ENCODE measurements at places on chromosomes 7 and 10. TPM values are rescaled to one million over a fixed set of nuclear protein-coding genes. Genes with fewer than 3 reads are reported as not detected.

Gene CASP2
- 23.0 TPM for total RNA-seq

Gene LRRN3
- 5.3 TPM for total RNA-seq

DNA sequence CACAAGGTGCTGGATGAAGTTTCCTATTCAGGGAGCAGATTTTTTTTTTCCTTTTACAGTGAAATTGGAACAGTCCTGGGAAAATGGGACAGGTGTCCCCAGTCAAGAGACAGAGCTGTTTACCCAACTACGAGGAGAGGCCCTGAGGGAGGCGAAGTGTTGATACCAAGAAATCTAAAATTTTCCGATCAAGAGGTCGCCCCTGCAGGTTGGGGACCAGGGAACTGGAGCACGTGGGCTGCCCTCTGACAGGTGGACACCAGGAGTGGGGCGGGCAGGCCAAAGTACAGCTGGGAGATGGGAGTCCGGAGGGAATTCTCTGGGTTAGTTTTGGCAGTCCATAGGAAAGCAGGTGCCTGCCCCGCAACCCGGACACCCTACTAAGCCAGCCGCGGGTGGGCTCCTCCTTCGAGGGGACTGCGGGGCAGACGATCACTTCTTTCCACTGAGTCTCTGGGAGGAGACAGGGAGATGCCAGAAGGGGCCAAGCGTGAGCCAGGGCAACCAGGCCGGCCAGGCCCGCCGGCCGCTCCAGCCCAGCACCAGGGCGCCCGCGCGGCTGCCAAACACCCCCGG lies 965 bp upstream of the CAMK1D start:
- no peaks in the 10 kb centered on the region for H3K27me3 ChIP-seq
- H3K36me3 ChIP-seq, result no peaks in the 10 kb centered on the region
- peaks cover 8% of the 10 kb centered on the region for H3K4me1 ChIP-seq

DNA sequence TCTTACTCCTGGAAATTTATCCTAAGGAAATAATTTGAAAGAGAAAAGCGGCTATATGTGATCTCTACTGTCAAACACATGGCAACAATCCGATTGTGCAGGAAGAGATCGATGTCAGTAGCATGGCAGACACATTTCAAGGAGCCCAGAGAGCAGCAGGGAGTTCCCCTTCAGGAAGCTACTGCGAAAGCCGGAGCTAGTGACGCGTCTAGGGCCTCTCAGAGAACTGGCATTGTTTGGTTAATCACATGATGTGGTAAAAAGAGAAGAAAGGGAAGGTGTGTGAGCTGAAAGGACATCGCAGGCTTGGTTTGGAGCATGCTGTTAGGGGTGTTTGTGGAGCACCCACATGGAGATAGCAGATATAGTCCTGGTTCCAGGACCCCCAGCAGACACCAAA lies 74.9 kb downstream of the BEND7 start:
- no peak overlapping the region for H3K27ac ChIP-seq
- H3K36me3 ChIP-seq, result no peaks in the 10 kb centered on the region
- DNase-seq, result no peak
- no peak overlapping the region for H3K4me3 ChIP-seq

DNA sequence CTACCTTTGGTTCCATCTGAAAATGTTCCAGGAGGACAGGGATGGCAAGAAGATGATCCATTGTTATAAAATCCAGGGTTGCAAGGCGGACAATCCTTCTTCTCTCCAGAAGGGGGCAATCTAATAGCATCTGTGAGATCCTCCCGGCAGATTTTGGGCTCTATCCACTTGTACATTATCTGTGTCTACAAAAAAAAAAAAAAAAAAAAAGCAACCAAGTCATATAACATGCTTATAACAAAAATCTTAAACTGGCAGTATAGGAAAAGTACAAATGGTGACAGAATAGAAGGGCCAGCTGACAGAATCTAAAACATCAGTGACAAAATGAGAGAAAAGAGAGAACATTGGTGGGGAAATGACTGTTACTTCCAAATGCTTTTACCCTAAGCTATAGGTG lies 132.7 kb downstream of the ELAPOR2 start:
- no peaks in the 10 kb centered on the region for H3K4me1 ChIP-seq
- DNase-seq, result no peak
- no peaks in the 10 kb centered on the region for H3K27me3 ChIP-seq
- H3K36me3 ChIP-seq, result no peaks in the 10 kb centered on the region

Gene CPN1
- not detected for total RNA-seq

Gene FOXP2
- total RNA-seq, result 13.1 TPM

DNA sequence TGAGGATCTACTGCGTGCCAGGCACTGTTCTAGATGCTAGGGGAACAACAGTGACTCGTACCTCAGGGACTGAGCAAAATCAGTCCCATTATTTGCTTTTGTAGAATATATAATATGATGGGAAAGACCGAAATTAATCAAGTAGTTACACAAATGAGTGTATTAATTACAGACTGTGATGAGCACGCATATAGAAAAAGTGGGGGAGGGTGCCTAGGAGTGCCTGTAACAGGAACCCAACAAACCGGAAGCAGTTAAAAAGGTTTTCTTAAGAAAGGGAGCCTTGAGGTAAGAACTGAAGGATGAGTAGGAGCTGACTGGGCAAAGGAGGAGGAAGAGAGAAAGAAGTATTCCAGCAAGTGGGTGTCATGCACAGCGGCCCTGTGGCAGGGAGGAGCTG lies 28.2 kb upstream of the IL6 start:
- no peaks in the 10 kb centered on the region for H3K27me3 ChIP-seq
- no peak overlapping the region for H3K4me3 ChIP-seq
- no peaks in the 10 kb centered on the region for H3K4me1 ChIP-seq
- no peaks in the 10 kb centered on the region for H3K36me3 ChIP-seq
- no peak overlapping the region for H3K27ac ChIP-seq

Gene TBX20
- total RNA-seq, result not detected

All from ovary (tissue), 10 donors.